Body of pancreas (tissue), 4 donors: ENCODE measurements at places on chromosomes 3 and 15. TPM values are rescaled to one million over a fixed set of nuclear protein-coding genes. Genes with fewer than 3 reads are reported as not detected.

GRCh38 chr3:48504051-48504946 is at the start of gene SHISA5:
Gene SHISA5 (minus strand): TSS chr3:48504174. CDS start chr3:48504094, 80 bp downstream.
- peak; percentile 73 for DNase-seq

The SLC9A9 gene
- total RNA-seq, result 1.6 TPM

The NR2F2 gene
- 12.9 TPM for total RNA-seq

GRCh38 chr15:57792724-57793449 is 86.4 kb downstream of the POLR2M start:
- DNase-seq, result no peak

GRCh38 chr3:40605960-40606359 is 81.2 kb downstream of the ZNF621 start:
- DNase-seq, result no peak

DNA sequence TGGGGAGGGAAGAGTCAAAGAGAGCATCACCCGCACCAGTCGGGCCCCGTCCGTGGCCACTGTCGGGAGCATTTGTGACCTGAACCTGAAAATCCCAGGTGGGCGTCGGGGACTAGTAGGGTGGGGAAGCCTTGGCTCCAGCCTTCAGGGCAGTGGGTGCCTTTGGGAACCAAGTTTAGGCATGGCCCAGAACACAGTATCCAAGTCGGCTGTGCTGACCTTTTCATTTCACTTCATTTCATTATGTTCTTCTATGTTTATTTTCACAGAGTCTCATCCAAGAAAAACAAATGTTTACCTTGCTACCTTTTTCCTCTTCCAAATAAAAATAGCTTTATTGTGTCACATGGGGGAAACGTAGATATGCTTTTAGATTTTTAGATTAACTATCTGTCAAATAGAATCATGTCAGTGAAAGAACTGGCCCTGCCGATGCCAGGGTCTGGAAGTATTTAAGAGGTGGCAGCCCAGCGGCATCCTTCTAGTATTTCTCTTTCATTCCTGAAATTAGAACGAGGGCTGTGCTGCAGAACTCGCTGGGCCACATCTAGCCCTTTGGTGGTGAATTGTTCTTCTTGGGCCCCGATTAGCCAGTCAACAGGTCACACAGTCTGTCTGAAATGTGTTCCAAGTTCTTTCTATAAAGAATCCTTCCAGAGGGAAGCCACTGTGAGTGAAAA is 60.5 kb downstream of the DNASE1L3 start:
- no peak for DNase-seq

- DNase-seq, result no peak
Observed at GRCh38 chr3:29977360-29977759, 629.0 kb upstream of the TGFBR2 start.

The FGF7 gene
- 18.5 TPM for total RNA-seq

DNA sequence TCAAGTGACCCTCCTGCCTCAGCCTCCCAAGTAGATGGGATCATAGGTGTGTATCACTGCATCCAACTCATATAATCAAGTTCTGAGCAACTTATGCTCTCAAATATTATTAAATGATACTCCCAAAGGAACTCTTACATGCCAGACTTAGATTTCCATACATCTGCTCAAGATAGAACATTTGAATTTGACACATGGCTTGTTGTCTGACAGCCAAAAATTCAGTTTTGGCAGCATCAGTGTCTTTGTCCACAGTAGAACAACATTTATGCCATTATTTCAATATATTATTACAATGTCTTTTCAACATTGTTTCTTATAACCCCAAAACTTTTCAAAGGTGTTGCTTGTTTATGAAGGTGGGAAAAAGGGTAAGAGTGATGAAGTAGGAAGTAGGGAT is 116.2 kb downstream of the SUCNR1 start:
- DNase-seq, result no peak

GRCh38 chr3:31664031-31664430 is 131.3 kb downstream of the STT3B start:
- no peak for DNase-seq

The NTRK3 gene
- total RNA-seq, result 0.66 TPM

- no peak for DNase-seq
Observed at GRCh38 chr3:126571078-126571477, 12.3 kb upstream of the C3orf22 start.

- no peak for DNase-seq
Observed at GRCh38 chr15:68491415-68492106, 59.6 kb upstream of the ITGA11 start.

DNA sequence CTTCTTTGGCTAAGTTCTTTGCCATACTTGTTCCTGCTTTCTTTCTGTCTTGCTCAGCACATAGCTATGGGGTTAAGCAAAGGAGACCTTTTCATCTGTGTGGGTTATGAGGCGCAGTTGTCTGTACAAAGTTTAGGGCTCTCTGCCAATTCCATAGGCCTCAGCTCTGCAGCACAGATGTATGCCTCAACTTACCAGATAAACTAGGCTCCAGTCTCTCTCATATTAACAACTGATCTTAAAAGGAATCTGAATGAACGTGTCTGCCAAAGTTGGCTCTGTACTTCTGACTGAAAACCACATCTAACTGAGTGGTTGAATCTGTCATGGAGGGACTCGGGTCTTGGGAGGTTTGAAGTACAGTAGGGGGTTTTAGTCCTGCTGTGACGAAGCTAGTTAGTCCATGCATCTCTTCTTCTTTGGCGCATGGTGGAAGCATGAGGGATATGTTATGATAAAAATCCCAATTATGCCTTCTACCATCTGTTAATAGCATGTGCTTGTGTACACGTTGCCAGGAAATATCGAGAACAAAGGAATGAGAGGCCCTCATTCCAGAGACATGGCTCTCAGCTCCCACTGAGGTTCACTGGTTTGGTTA is 114.6 kb upstream of the TSC22D2 start:
- DNase-seq, result no peak

The SSUH2 gene
- 0.33 TPM for total RNA-seq

DNA sequence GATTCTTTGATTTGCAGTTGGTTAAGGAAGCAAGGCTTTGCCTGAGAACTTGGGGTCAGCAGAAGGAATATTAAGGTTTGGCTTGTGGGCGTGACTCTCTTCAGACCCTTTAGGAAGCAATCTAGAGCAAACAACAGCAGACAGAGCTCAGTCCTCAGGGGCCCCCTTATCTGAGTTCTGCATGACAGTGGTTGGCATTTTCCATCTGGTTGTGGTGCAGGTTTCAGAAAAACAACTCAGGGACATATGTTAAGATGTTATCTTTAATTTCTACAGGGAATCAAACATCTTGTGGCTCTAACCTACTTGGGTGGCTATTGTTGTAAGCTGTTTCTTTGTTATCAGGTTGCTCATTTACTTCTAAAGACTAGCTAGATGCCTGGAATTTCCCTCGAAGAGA is 141.4 kb downstream of the VPS8 start:
- no peak for DNase-seq

DNA sequence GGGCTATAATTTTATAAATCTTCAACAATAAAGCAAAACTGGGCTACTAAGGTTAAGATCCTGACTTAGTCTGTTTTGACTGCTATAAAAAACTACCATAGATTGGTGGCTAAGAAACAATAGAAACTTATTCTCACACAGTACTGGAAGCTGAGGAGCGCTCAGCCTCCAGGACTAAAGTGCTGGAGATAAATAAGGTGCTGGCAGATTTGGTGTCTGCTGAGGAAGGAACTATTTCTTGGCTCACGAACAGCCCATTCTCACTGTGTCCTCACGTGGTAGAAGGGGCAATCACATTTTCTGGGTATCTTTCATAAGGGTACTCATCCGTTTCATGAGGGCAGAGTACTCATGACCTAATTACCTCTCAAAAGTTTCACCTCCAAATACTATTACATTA is 166.8 kb upstream of the CBLB start:
- DNase-seq, result no peak

The TEX55 gene
- not detected for total RNA-seq

The CPLX3 gene
- total RNA-seq, result not detected

DNA sequence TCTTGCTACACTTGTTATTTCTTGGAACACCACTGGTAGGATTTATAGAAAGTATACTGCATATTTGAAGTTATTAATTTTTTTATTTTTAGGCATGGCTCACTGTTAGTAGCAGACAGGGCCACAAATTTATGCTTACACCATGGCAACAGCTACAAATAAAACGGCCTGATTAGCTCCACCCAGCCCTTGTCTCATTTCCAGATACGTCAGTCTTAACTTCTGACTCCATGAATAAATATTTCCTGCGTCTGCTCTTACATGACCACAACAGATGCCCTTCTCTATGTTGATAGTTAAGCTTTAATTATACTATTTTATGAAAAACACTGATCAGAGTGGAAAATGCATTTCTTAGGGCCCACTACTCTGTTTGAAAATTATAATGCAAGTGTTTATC is 62.3 kb upstream of the CPOX start:
- DNase-seq, result no peak

The ARGFX gene
- not detected for total RNA-seq

DNA sequence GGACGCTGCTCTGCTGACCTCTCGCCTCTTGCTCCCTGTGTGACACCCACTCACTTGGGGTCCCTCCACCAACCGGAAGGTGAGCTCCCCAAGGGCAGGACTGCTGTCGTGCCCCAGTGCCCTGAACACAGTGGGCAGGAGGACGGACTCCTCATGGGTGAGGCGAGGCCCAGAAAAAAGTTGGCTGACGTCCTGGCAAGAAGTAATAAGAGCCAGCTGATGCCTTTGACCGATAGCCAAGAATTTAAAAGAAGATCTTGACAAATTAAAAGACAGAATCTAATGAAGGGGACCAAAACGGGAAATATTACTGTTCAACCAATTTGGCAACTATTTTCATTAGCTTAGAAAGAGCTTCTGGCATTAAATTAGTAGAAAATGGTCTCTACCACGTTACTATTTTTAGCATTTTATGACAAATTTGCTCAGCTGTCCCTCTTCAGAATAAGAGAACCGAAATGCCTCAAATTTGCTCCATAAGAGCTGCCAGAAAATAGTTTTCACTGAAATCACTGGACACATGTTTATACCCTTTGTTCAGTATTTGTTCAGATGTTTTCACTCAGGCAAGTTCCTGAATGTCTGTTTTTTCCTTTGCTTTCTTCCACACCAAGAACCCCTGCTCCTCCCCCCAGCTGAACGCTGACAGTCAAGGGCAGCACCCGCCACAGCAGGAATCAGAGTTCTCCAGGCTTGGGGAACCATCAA is 60.5 kb downstream of the XXYLT1 start:
- DNase-seq, result no peak

DNA sequence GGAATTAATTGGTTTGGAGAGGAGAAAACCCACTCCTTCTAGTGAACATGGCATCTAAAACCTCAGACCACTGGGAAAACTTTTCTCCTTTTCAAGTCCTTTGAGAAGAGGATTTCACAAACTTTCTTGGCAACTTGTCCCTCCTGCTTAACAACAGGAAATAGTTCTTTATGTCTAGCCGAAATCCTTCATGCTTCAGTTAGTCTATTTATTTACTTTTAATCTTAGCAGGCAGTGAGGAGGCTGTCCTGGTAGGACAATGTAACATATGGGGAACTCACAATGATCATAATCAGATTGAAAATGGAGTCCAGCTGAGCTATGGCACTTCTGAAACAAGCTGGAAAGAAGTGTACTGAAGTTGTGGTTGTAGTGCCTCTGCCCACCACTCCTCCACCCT is 50.6 kb downstream of the KY start:
- DNase-seq, result no peak

- DNase-seq, result no peak
Observed at GRCh38 chr3:140529096-140529495, 148.8 kb upstream of the TRIM42 start.

The ZBTB20 gene
- 48.3 TPM for total RNA-seq
